ENCODE measurements at places on chromosomes 1 and 21.
A peak's percentile ranks its signal among the peaks of the same experiment; 100 is the strongest.

GRCh38 chr1:38055398-38055797 is 8.8 kb upstream of the POU3F1 start:
- no peak for DNase-seq

DNA sequence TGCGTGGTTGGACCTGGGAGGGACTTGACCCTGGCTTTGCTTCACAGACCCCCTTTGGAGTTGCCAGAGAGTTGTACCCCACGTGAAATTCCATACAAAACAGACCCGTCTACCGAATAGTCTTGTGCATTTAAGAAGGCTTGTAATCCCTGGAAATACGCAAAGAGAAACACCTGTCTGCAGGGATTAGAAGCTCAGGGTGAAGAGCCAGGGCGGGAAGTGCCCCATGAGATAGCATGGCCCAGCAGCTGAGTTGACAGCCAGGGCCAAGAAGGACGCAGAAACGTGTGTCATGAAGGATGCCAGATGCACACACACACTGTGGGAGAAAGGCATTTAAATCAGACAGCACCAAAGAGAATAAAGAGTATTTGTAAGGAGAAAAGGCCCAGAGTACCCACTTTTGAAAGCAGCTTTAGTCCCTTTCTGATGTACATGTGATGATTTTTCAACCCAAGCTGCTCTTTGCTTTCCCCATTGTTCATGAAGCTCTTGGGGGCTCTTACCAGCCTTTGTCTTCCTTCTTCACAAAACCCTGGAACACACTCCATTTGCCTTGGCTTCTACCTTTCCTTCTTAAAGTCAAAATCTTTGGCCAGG is 46.6 kb downstream of the PCP4 start:
- no peak for DNase-seq

DNA sequence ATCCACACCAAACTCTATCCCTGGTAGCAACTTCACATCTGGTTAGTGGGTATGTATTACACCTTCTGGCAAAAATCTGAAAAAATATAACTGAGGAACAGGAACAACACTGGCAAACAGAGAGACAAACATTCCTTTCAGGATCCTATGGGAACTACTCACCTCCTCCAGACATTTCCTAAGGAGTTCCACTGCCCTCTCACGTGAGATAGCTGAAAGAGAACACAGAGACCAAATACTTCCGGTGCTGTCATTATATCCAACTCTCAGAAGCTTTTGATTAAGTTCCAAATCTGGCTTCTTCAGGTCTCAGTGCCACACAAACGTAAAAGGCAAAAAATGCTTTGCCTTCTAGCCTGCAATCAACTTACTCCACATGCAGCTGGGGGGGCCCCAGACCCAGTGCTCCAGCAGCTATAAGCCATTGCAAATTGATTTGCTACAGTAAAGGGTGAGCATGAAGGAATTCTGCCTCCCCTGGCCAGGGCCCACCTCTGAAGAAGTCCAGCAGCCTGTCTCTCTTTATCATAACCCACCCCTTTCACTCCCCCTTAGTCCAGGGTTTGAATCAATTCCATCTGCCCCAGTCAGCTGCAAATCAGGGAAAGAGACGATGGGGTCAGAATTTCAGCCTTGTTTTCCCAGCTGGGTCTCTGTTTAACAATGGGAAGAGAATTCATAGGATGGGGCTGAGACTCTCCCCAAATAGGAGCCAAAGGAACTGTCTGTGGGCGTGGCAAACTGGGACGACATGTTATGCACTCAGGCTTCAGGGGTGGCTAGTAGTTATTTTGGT is 32.2 kb downstream of the TFAP2E start:
- DNase-seq, result peak; percentile 31

DNA sequence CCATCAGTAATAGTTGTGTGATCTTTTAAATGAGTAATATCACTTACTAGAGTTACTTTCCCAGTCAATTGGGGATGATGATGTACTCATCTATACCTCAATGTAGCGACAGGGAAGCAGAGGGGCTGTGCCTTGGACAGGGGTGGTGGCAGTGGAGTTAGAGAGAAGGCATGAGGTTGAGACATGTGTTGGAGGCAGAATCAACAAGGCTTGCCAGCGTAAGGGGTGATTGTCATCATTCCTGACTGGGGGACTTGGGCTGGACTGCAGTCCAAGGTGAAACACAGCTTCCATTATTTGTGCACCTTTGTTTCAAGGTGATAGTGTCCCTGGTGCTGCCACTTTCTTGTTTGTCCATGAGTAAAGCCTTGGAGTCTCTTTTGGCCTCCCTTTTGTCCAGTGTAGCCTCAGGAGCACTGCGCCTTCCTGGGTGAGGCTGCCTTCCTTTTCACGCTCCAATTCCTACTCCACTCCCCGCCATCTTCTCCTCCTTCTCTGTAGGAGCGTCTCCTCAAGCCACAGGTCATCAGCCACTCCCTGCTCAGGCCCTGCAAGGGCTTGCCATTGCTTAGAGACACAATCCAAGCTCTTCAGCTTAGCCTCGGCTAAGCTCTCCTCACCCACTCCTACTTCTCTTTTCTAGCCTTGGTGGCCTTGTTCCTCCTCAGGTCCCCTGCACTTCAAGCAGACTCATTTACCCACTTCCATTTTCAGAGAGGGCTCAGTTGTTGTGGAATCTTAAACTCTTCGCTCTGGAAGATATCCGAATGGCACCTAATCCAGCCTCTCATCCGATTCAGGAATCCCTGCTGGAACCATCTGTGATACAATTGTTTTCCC is 77.6 kb upstream of the CD34 start:
- DNase-seq, result no peak

DNA sequence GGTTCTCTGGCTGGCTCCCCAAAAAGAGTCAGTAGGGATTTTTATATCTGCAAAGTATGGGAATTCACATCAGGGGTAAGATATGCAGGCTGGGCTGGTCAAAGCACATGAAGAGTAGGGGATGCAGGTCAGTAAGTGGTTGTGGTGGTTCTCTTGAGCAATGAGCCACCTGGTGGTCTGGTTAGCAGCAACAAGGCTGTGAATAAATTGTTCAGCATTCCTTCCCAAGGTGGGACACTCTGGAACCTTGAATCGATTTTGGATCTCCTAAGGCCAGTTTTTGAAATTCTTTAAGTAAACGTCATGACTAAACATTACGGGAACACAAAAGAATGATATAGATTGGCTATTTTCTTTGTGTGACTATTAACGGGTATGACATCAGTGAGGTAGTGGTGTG is 563.0 kb upstream of the NEGR1 start:
- peak; percentile 15 for DNase-seq

DNA sequence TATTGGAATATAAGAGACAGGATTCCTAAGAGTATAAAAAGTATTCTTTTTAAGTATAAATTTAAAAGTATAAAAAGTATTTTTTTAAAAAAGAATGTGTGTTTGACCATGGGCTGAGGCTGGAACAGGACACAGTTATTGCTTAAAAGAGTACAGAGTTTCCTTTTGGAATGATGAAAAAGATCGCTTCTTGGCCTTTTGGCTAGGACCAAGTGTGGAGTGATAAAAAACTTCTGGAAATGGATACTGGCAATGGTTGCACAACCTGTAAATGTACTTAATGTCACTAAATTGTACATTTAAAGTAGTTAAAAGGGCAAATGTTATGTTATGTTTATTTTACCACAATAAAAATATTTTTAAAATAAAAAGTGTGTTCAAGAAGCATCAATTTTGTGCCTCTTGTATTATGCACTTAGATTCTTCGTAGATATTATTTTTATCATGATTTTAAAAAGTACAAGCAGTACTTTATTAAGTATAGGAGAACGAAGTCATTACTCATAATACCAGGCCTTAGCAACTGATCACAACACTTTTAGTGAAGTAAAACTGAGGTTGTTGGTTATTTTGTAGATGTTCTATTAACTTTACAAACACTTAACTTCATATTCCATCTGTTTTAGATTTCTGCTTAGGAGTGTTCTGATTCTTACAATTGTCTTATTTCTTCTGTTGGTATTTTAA is 389.1 kb upstream of the ZP4 start:
- DNase-seq, result no peak

DNA sequence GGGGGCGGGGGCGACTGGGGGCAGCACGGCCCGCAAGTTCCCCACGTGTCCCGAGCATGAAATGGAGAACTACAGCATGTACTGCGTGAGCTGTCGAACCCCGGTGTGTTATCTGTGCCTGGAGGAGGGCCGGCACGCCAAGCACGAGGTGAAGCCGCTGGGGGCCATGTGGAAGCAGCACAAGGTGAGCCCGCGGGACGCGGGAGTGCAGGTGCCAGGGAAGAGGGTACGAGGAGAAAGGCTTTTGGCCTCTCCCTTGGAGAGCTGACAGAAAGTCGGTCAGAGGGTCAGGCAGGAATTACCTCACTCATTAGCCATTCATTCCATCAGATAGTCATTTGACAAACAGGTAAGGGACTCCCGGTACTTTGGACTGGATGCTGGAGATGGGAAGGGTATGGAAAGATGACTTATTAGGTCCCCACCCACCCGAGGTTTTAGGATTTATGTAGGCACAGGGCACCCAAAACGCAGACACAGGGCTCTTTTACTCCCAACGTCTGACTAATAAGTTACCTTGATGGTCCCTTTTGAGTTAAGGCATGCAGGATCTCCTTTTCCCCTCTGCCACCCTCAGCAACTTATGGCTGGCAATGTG is 2.1 kb downstream of the TRIM67 start:
- DNase-seq, result no peak

DNA sequence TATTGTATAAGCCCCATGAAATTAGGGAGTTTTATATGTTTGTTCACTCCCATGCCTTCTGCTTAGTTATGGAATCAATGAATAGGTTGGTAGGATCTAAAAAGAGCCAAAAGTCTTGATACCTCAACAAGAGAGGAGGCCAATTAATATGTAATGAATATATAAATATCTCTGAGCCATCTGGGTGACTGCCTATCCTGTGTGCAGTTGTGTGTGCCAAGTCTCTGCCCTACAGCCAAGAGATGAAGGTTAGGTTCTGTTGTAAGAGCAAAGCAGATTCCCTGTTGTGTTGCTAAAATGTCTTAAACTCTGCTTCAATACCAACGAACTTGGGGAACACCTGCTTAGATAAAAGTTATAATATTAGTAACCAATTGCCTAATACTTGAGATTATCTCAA is 61.8 kb upstream of the GORAB start:
- no peak for DNase-seq

GRCh38 chr1:83839566-83840173 is 159.3 kb downstream of the TTLL7 start:
- DNase-seq, result peak; percentile 59

DNA sequence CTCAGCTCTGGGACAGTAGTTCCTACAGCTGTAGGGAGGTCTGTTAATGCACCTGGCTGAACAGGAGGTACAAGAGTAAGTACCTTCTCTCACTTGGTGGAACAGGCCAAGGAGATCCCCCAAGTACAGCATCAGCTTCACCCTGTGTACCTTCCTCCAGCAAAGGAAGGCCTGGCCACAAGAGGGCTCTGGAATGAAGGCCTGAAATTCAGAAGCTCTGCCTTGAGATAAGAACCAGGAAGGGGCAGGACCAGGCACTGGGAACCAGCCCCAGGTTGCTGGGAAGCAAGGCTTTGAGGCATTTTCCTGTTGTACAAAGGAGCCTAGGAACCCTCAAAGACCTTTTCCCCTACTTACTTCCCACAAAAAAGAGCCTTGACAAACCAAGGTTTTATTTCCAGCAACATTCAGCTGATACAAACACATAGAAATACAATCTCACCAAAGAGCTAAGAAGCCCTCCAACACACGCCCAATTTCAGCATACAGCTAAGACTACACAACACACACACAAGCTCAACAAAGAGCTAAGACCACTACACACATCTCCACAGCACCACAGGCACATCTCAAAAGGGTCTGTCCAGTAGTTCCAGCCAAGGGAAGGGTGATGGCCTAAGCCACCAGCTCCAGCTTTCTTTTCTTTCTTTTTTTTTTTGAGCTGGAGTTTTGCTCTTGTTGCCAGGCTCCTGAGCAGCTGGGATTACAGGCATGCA is 23.5 kb downstream of the F11R start:
- peak; percentile 49 for DNase-seq

GRCh38 chr1:103075316-103076000 is 32.9 kb downstream of the COL11A1 start:
- no peak for DNase-seq

DNA sequence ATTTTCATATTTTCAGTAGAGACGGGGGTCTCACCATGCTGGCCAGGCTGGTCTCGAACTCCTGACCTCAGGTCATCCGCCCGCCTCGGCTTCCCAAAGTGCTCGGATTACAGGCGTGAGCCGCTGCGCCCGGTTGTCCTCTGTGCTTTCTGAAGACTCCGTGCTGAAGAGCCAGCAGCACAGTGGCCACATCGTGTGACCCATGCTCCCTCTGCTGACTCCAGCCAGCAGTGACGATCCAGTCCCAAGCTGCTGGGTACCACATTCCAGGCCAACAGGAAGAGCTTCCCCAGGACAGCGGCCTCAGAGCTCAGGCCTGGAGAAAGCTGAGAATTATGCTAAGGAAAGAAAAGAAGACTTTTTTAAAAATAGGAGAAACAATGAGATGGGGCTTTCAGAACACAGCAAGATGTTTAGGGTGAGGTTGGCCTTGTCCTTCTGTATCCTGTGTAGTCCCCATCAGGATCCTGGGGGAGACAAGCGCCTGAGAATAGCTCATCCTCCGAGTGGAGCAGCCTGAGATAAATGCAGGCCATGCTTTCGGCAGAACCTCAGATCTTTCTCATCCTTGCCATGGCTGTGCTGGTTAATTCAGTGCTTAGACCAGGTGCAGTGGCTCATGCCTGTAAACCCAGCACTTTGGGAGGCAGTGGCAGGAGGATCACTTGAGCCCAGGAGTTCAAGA is 207.1 kb downstream of the SLC35F3 start:
- DNase-seq, result peak; percentile 3

DNA sequence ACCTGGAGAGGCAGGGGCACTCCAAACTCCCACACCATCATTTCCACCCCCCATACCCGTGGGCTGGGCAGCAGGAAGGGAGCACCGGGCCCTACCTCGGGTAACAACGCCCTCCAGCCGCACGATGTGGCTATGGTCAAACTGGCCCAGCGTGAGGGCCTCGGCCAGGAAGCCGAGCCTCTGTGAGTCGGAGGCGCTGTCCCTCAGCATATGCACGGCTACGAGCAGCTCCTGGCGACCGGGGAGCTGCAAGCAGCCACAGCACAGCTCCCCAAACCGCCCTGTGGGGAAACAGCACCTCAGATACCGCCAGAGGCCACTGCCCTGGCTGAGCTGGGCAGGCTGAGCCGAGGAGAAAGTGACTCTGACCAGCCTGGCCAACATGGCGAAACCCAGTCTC is 29.2 kb downstream of the CDCA8 start:
- DNase-seq, result no peak

DNA sequence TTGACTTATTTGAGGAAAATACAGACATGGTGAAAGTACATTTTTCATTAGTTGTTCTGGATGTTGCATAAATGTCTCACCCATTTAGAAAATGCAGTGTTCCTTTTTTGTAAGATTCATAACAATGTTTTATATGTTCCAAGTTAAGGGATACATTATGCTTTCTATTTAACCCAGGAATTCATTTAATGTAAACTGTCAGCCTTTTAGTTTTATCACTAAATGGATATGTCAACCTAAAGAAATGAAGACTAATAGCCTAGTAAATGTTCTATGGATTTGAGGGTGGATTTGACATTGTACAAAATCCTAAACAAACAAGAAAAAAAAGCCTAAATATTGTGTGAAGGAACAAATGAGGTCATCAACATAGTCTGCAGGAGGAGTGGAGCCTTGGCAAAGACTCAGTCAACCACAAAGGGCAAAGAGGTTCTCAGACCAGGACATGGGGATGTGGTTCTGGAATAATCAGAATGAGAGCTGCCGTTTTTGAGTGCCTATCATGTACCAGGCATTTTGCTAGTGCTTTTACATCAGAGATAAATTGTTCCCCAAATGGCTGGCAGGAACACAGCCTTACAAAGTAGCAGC is 8.8 kb upstream of the INSL5 start:
- no peak for DNase-seq

All from fibroblast of skin of right biceps (primary cell).